ENCODE measurements at places on chromosomes 4 and X.
A peak's percentile ranks its signal among the peaks of the same experiment; 100 is the strongest.

DNA sequence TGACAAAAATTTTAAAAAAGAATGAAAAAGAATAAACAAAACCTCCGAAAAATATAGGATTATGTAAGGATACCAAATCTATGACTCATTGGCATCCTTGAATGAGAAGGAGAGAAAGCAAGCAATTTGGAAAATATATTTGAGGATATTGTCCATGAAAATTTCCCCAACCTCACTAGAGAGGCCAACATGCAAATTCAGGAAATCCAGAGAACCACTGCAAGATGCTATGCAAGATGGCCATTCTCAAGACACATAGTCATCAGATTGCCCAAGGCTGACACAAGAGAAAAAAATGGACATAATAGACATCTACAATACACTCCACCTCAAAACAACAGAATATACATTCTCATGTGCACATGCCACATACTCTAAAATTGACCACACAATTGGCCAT is 135.9 kb upstream of the SPANXB1 start:
- DNase-seq = no peak

- no peak for DNase-seq
Measured at GRCh38 chr4:139458999-139459398, 5.1 kb downstream of the RAB33B start.

DNA sequence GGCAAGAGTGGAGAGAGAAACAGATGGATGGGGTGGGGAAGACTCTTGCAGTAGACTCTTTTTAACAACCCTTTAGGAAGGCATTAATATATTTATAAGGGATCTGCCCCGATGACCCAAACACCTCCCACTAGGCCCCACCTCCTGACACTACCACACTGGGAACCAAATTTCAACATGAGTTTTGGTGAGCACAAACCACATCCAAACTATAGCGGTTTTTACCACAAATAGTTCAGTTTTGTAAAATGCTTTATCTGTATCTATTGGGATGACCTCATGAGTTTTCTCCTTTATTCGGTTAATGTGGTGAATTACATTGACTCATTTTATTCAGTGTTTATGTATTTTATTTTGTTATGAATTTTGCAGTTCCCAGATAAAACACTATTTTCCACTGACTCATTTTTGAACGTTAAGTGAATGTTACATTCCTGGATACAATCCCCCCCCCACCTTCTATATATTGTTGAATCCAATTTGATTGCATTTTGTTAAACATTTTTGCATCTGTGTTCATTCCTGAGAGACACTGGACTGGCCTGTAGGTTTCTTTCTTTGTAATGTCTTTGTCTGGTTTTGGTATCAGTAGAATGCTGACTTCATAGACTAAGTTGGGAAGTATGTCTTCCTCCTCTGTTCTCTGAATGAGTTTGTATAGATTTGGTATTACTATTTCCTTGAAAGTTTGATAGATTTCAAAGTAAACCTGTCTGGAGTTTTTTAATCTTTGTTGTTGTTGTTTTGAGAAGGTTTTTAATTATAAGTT is 13.9 kb upstream of the CPLX1 start:
- no peak for DNase-seq

GRCh38 chr4:118760493-118760892 is 75.3 kb downstream of the METTL14 start:
- no peak for DNase-seq

DNA sequence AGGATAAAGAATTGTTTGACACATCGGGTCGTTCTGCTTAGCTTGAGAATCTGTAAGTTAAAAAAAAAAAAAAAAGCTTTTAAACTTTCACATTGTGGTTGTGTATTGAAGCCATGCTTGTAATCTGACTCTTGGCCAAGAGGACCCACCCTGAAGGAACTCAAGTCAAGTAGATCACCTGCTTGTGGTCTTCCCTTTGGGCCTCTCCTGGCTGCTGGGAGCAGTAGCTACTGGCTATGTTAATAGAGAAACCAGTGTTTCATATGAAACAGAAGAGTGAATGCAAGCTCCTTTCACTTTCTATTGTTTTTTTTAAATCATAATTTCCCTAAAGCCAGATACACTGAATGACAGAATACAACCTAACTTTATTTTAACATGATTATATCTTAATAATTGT is 402.4 kb upstream of the NDST4 start:
- DNase-seq = no peak

- DNase-seq = no peak
Measured at GRCh38 chrX:21838937-21839333, 482 bp upstream of the MBTPS2 start.

DNA sequence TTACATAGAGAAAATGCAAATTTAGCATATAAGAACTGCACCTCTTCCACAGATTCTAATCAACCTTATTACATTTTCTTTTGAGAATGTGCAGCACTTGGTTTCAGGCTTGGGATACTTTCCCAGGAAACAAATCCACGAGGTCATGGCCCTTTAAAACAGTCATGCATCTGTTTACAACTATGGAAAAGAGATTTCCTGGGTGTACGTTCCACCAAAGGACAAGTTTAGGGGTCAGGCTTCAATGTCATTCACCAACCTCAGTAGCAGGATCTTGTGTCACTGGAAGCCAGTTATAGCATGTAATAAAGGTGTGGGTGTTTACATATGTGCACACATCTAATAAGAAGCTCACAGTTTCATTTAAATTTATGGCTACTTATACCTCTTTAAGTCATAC is 30.7 kb downstream of the EREG start:
- DNase-seq = no peak

DNA sequence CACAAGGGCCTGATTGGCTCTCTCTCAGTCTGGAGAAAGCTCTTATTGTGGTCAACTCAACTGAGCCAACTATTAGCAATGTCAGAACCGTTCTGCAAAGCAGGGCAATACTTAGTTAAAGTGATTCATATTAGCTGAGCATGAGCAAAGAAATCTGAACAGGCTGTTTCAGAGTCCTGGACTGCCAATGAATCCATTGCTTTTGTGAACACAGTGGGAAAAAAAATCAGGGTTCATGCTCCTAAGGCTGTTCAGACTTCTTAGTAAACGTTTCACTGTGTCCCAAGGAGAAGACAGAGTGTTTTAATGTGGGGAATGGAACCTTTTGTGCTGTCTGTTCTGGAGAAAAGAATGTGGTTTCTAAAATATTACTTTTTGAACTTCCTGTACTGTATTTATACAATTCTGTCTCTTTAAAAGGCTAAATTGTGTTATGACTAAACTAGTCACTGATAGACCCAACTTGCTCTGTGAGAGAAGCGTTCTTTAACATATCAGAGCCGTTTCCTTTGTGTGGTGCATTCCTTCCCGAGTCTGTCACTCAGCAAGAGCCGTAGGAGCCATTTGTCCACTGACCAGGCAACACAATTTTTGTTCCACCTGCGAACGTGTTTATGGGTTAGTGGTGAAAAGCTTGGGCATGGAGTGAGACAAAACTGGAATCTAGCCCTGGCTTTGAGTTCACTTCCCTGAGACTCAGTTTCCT is 366.1 kb downstream of the FBXO8 start:
- DNase-seq = no peak

DNA sequence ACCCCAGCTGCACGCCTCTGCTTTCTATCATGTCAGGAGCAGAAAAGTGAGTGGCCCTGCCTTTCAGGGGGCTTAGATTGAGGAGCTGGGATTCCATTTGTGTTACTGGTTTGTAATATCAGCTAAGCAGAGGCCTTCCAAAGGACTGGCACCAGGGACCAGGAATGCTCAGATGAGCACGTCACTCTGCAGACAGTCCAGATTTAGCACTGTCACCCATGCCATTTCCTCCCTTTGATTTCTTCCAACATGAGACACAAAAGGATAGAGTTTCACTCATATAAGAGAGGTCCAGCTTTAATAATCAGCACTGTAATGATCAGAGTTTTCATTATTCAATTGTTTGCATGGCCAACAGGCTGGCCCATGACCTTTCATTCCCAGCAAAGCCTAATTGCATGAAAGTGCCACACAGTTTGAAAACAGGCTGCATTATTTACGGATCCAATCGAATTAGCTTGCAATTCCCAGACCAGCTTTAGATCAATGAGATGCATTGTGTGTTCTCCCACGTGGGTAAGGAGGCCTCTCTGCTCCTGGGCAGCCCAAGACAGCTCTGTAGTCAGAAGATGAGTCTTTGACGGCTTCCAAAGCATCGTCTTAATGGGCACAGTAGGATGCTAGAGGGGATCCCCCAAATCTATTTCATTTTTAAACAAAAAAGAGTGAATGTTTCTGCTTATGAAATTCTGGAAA is 9.8 kb upstream of the SLC2A9 start:
- DNase-seq = no peak

GRCh38 chr4:70399319-70399718 is 1.6 kb downstream of the OPRPN start:
- no peak for DNase-seq

DNA sequence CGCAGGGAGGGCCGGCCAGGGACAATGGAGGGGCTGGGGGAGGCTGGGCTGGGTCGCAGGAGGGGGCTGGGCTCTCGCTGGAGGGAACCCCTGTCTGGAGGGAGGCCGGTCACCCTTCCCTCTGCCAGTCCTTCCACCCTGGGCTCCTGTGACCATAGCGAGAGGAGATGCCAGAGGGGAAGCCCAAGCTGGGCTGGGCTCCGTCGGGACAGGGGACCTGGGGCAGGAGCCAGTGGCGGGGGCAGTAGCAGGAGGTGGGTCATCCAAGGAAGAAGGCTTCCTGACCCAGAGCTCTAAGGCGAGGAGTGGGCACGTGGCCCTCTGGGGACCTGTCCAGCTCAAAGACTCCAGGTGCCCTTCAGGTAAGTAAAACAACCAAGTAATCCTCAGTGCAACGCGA is 16.9 kb downstream of the CTAG1B start:
- no peak for DNase-seq

DNA sequence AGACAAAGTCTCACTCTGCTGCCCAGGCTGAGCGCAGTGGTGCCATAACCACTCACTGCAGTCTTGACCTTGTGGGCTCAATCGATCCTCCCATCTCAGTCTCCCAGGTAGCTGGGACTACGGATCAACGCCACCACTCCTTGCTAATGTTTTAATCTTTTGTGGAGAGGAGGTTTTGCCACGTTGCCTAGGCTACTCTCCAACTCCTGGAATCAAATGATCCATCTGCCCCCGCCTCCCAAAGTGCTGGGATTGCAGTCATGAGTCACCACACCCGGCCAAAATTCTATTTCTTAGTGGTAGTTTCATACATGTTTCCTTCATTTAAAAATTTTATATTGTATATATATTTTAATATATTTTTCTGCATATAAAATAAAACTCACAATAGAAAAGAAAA is 125.8 kb upstream of the CLNK start:
- no peak for DNase-seq

- no peak for DNase-seq
Measured at GRCh38 chr4:123113155-123113554, 190.8 kb upstream of the NUDT6 start.

DNA sequence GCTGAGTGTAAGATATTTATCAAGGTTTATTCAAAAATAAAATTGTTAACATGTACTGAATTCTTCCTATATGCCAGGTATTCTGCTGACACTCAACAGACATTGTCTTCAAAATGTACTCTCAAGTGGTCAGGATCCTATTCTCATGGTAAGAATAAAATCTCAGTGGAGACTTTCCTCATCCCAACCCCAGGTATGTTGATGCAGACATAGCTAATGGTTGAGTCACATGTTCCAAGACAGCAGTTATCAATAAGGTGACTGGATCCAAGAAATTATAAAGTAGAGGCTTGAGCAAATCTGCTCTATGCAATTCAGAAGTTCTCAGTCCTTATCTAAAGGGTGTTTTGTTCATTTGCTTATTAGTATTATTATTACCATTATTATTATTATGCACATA is 115.2 kb upstream of the GABRA2 start:
- peak; percentile 36 for DNase-seq

- no peak for DNase-seq
Measured at GRCh38 chrX:47366041-47366722, 4.2 kb upstream of the ZNF157 start.

- peak; percentile 41 for DNase-seq
Measured at GRCh38 chr4:1167244-1167949, 5.0 kb downstream of the SPON2 start.

DNA sequence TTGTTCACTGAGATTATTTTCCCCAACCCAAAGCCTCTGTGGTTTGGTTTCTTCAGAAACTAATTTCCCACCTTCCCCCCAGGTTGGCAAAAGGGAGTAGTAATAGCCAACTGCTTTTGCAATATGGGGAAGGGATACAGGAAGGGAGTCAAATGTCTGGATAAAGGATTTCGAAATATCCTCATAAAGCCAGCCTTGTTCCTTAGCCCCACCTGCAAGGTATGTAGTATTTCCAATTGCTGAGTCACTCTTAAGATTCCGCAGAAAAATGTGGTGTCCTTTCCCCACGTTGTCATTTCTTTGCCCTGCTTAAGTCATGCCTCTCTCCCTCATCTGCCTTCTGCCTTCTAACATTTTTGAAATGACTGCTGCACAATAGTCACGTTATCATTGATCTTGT is 138.8 kb upstream of the DCAF8L1 start:
- DNase-seq = peak; percentile 33

- DNase-seq = no peak
Measured at GRCh38 chr4:55297346-55297745, 48.7 kb upstream of the SRD5A3 start.
